ENCODE measurements at places on chromosomes 7 and 10.

GRCh38 chr7:130276796-130277762, 10.4 kb downstream of the CPA2 start:
- DNase-seq = peak; percentile 89

- no peak for DNase-seq
Observed at GRCh38 chr7:123004931-123005330, 9.4 kb upstream of the TAS2R16 start.

DNA sequence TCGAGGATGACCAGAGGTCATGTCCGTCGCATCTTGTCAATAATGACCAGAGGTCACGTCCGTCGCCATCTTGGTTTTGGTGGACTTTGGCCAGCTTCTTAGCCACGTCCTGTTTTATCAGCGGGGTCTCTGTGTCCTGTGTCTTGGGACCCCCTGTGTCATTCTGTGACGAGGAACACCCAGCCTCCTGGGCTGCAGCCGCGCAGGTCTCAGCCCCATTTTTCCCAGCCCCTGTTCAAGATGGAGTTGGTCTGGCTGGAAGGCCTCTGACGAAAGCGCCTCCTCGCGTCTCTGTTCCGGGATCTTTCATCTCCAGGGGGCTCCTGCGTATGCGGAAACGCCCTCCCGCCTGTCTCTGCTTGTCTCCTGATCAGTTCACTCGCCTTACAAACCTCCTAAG, 134.2 kb downstream of the ELFN1 start:
- DNase-seq = no peak

- DNase-seq = peak; percentile 74
Observed at GRCh38 chr7:2886900-2887299, 42.8 kb upstream of the GNA12 start.

DNA sequence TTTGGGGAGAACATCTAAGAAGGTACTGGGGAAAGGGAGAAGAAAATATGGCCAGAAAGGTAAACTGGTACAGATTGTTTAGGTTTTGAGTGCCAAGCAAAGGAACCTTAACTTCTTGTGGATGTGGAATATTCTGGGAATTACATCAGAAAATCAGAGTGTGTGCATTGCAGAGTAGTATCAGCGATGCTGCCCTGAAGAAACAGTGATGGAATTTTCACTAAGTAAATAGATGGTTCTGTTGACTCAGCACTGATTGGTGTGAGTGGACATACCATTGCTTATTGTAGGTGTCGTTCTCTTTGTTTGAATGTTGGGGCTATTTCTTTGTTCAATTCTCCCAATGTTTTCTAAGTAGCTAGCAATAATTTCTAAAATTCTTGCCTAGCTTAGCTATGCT, 24.4 kb upstream of the AKR1B1 start:
- no peak for DNase-seq

DNA sequence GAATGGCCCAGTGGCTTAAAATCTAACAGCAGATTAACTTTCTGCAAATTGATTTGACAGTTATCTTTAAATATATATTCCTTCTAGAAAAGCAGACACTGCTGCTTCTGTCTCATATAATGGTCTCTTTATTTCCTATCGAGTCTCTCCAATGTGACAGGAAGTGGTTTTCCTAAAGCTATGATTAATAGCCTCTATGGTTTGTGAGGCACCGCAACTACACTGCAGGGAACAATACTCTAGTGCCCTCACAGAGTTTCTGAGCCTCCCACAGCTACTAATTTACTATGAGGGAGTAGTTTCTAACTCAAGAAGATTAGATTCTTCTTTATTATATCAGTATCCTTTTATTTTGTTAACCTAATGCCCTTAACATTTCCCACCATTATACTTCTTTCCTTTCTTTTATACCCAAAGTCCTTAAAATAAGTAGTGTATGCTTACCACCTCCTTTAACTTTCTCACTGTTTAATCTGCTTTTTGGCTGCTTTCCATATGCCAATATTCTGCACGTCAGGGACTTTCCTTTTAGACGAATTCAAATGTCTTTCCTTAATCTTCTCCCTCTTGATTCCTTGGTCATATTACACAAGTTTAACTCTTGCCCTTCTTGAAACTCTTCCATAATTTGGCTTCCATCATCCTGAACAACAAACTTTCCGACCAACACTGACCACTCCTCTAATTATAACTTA, 23.8 kb upstream of the AHR start:
- peak; percentile 76 for DNase-seq

DNA sequence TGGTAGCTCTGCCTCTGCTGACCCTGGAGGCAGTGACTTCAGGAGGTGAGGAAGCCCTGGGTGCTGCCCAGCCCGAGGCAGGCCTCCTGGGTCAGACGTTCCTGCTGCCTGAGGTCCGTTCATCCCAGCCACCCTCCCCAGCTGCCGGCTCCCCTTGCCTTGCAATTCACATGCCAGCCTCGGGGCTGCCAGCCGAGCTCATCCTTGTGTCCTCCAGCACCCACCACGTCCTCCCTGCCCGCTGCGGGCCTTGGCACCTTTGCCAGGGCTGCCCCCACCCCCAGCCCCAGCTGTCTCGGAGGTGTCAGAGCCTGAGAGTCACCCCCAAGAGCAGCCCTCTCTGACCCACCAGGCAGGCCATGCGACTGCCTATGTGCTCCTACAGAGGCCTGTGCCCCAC, 162.1 kb upstream of the RNF32 start:
- no peak for DNase-seq

DNA sequence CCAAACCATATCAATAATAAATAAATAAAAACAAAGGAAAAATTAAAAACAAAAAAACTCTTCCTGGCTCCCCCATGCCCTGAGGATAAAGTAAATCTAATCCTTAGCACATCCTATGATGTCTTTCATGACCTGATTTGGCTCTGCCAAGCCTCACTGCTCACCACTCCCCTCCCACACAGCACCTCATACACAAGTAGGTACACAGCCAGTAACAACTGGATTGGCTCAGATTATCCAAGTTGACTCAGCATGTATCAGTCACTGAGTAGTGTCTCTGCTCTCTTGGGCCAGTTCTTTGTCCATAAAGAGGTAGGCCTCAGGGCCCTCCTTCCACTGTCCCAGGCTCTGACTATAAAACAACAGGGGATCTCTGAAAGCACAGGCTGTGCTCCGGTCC, 99.6 kb downstream of the STRA8 start:
- no peak for DNase-seq

GRCh38 chr7:123366626-123367025, 166.9 kb upstream of the SLC13A1 start:
- DNase-seq = no peak

DNA sequence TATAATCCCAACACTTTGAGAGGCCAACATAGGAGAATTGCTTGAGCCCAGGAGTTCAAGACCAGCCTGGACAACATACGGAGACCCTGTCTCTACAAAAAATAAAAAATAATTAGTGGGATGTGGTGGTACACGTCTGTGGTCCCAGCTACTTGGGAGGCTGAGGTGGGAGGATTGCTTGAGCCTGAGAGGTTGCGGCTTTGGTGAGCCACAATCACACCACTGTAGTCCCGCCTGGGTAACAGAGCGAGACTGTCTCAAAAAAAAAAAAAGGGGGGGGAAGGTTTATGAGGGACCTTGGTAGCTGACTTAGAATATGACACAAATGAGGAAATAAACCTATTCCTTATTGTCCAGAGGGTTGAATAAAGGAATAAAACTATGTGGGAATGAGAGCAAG, 30.8 kb downstream of the SCD start:
- DNase-seq = no peak

DNA sequence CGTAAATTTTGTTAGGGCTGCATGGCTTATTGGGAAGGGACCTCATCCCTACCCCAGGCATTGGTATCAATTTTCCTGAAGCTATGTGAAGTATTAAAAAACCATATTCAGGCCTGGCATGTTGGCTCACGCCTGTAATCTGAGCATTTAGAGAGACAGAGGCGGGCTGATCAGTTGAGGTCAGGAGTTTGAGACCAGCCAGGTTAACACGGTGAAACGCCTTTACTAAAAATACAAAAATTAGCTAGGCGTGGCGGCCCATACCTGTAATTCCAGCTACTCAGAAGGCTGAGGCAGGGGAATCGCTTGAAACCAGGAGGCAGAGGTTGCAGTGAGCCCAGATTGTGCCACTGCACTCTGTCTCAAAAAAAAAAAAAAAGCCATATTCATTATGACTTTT, 7.1 kb downstream of the TASOR2 start:
- DNase-seq = no peak

GRCh38 chr10:102003541-102003940, 52.4 kb downstream of the ARMH3 start:
- peak; percentile 12 for DNase-seq

GRCh38 chr7:100801833-100802568, 25.3 kb downstream of the EPHB4 start:
- DNase-seq = peak; percentile 71

DNA sequence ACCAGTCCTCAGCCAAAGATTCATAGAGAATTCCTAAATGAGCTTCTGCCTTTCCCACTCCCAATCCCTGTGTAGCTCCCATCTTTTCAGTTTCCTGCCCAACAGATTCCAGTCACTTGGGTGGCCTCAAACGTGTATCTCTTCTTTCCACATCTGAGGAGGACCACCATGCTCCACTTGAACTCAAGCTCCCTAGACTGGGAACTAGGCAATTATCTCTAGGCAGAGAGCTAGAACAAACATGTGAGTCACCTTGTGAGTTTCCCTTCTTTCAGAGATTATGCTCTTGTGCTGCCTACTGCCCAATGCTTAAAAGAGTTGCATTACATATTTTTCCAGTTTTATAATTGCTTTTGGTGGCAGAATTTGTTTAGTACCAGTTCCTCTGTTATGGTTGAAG, 178.0 kb downstream of the MDFIC start:
- peak; percentile 84 for DNase-seq

DNA sequence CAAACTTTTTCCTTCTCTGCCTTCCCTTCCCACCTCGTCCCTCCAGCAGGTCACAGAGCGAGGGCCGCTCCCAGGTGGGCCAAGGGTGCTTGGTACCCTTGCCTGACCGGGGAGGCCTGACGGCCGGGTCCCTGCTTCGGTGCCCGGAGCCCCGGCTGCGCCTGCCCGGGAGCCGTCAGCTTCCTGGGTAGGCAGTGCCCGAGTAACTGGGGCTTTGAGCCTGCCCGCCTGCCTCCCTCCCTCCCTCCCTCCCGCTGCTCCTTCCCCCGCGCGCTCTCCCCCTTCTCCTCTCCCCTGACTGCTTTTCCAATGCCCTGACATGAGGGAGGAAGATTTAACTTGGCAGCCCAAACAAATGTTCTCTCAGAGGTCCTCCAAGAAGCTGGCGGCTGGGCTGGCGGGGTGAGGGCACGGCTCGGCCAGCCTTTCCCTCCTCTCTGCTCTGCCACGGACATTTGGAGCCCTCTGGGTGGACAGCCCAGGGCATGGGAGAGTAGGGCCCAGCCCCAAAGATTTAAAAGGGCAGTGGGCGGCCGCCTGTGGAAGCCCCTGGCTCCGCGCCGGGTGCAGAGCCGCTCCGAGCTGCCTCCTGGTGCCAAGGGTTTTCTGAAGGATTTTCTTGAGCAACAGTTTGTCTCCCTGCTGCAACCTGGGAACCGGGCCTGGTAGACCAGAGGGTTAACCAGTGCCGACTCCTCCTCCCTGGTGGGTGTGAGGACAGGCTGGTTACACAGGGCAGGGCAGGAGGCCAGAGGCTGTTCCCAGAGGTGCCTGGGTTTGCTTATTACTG, 2.0 kb downstream of the ZMIZ1 start:
- DNase-seq = peak; percentile 70

- peak; percentile 29 for DNase-seq
Observed at GRCh38 chr7:120402801-120403200, 129.8 kb downstream of the KCND2 start.

- DNase-seq = no peak
Observed at GRCh38 chr10:129120441-129120840, 346.6 kb upstream of the MGMT start.

DNA sequence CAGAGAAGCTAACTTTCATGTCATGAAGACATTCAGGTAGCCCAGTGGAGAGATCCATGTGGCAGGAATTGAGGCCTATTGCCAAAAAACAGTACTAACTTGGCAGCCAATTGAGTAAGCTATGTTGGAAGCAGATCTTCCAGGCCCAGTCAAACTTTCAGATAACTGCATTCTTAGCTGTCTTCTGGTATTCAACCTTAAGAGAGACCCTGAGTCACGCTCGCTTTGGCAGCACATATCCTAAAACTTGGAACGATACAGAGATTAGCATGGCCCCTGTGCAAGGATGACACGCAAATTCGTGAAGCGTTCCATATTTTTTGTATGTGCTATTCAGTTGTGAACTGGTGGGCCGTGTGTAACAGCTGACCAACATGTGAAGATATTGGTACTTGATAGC, 17.6 kb upstream of the ZNF518A start:
- no peak for DNase-seq

GRCh38 chr7:74542558-74543117, 88.9 kb downstream of the GTF2IRD1 start:
- peak; percentile 3 for DNase-seq

DNA sequence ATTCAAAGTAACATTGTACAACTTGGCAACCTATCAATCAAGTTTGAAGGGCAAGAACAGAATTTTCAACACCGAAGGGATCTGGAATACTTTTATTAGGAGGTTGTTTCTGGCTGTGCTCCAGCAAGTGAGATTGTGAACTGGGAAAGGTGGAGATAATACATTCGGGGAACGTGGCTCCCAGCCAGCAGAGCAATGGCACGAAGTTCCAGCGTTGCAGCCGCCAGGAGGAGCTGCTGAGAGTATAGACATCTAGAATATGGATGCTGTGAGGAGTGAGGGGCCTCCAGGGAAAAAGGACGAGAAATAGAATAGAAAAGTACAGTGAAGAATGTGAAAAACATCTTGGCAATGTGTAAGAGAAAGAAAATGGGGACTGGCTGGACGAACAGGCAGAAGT, 69.5 kb downstream of the TCERG1L start:
- DNase-seq = peak; percentile 16

GRCh38 chr7:7175075-7175695, 7.2 kb upstream of the C1GALT1 start:
- no peak for DNase-seq

DNA sequence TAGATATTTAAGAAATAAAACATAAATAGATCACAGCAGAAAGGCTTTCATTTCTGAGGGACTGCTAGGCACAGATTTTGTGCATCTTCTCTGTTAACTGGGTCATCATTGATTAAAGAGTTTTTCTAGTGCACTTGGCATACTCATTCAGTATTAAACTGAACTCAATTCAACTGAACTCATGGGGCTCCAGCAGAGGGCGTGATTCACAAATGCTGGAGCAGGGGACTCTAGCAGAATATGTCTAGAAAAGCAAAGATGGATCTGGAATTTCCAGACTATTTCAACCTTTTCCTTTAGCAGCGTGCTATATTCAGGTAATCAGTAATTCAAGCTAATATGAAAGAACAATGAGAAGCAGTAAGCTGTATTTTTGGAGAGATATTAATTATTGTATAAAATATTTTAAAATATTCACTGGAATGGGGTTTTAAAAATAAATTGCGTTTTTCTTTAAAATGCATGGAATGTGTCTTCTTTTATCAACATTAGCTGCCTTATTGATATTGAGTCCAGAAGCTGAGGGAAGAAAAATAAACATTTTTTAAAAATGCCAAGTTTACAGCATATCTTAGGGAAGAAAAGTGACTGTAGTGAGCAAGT, 296.8 kb upstream of the CACNA2D1 start:
- peak; percentile 60 for DNase-seq

- no peak for DNase-seq
Observed at GRCh38 chr7:64515330-64515729, 47.5 kb downstream of the ZNF680 start.

Data from fibroblast of skin of right biceps (primary cell).